ENCODE measurements at places on chromosomes 4 and X. TPM values are rescaled to one million over a fixed set of nuclear protein-coding genes. Genes with fewer than 3 reads are reported as not detected.

Gene ARAP2
- total RNA-seq, result 13.4 TPM

Gene PAQR3
- 2.2 TPM for total RNA-seq

GRCh38 chrX:134396174-134396573 is 63.8 kb upstream of the HPRT1 start:
- H3K36me3 ChIP-seq, result no peaks in the 10 kb centered on the region
- H3K27me3 ChIP-seq, result peaks cover 5% of the 10 kb centered on the region
- H3K4me1 ChIP-seq, result no peaks in the 10 kb centered on the region
- DNase-seq, result no peak
- H3K4me3 ChIP-seq, result no peak overlapping the region

- no peaks in the 10 kb centered on the region for H3K27me3 ChIP-seq
- peak; percentile 74 for DNase-seq
- no peaks in the 10 kb centered on the region for H3K36me3 ChIP-seq
- H3K27ac ChIP-seq, result peak overlapping the region; percentile 35
- peaks cover 10% of the 10 kb centered on the region for H3K4me1 ChIP-seq
These were observed 5.5 kb downstream of the MPP1 start for GRCh38 chrX:154799556-154800348.

GRCh38 chr4:78477276-78477675 is 74.3 kb upstream of the ANXA3 start:
- no peaks in the 10 kb centered on the region for H3K36me3 ChIP-seq
- H3K27ac ChIP-seq, result no peak overlapping the region
- no peaks in the 10 kb centered on the region for H3K4me1 ChIP-seq
- H3K27me3 ChIP-seq, result no peaks in the 10 kb centered on the region
- no peak overlapping the region for H3K4me3 ChIP-seq
- DNase-seq, result no peak
